CD4-positive, alpha-beta T cell (primary cell): ENCODE measurements at places on chromosomes 6 and 20. TPM values are rescaled to one million over a fixed set of nuclear protein-coding genes. Genes with fewer than 3 reads are reported as not detected.

GRCh38 chr20:23165964-23166363 is 79.8 kb upstream of the CD93 start:
- H3K27me3 ChIP-seq = no peaks in the 10 kb centered on the region
- H3K4me1 ChIP-seq = peaks cover 10% of the 10 kb centered on the region
- no peaks in the 10 kb centered on the region for H3K36me3 ChIP-seq
- H3K4me3 ChIP-seq = no peak overlapping the region

- no peaks in the 10 kb centered on the region for H3K36me3 ChIP-seq
- H3K27me3 ChIP-seq = peaks cover 53% of the 10 kb centered on the region
- DNase-seq = no peak
- no peak overlapping the region for H3K27ac ChIP-seq
- H3K4me3 ChIP-seq = no peak overlapping the region
- H3K4me1 ChIP-seq = peaks cover 38% of the 10 kb centered on the region
Observed at GRCh38 chr6:125746019-125746414, 3.4 kb upstream of the HEY2 start.

DNA sequence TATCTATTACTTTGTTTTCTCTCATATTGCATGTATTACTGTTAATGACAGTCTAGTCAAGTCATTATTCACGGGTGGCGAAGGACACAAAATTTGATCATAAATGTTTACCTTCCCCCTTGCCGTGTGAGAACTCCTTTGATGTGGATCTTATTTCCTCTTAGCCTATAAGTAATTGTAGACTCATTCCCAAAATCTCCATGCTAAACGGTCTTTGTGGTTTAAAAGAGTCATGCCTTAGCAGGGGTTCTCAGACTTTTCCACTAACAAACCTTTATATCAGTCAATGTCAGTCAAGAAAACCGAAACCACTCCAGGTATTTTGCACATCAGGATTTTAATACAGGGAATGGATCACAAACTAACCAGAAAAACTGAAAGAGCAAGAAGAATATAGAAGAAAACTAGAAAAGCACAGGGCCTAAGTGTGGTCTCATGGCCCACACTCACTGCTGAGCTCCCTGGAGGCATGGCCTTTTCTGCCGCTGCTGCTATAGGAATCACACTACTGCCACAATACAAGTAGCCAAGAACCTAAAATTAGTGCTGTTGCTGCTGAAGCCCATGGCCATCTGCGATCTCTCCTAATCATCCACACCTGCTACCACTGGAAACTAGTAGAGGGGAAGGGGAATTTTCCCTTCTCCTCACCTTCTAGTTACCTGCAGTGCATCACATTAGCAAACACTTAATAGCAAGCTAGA is 186.0 kb upstream of the POU3F2 start:
- no peaks in the 10 kb centered on the region for H3K4me1 ChIP-seq
- H3K27ac ChIP-seq = no peak overlapping the region
- DNase-seq = no peak
- H3K4me3 ChIP-seq = no peak overlapping the region
- no peaks in the 10 kb centered on the region for H3K27me3 ChIP-seq

Gene DNMT3B
- 0.33 TPM for total RNA-seq

GRCh38 chr6:153735761-153736160 is 303.3 kb upstream of the OPRM1 start:
- H3K27me3 ChIP-seq = no peaks in the 10 kb centered on the region
- DNase-seq = no peak
- H3K4me3 ChIP-seq = no peak overlapping the region
- H3K36me3 ChIP-seq = no peaks in the 10 kb centered on the region
- H3K27ac ChIP-seq = no peak overlapping the region
- no peaks in the 10 kb centered on the region for H3K4me1 ChIP-seq

Gene BPI
- total RNA-seq = not detected

DNA sequence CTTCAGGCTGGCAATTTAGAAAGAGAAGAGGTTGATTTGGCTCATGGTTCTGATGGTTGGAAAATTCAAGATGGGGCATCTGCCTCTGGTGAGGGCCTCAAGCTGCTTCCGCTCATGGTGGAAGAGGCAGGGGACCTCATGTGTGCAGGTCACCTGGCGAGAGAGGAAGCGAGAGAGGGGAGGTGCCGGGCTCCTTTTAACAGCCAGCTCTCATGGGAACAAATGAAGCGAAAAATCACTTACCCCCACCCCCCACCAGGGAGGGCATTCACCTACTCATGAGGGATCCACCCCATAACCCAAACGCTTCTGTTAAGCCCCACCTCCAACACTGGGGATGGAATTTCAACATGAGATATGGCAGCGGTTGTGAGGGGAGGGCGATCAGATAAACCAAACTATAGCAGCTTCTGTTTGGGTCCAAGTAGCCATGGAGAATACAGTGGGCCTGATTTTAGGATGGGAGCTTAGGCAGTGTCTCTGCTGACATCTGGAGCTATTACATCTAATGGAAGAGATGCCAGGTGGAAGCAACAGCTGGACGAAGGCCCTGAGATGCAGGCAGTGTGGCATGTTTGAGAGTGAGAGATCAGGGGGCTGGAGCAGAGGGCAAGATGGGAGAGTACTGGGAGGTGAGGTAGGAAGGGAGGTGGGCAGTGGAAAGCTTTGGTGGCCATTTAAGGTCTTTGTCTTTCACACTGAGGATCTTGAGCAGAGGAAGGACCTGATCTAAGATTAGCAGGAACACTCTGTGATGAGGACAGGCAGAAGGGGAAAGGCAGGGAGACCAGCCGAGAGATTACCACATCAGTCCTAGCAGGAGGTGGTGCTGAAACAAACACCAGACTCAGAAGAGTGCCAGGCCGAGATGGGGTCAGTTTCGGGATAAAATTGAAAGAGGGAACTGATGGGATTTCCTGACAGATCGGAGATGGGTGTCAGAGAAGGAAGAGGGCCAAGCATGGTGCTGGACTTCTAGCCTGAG is 161.8 kb downstream of the NFATC2 start:
- H3K4me3 ChIP-seq = no peak overlapping the region
- no peak overlapping the region for H3K27ac ChIP-seq
- H3K27me3 ChIP-seq = no peaks in the 10 kb centered on the region
- no peak for DNase-seq
- peaks cover 10% of the 10 kb centered on the region for H3K36me3 ChIP-seq
- peaks cover under 1% of the 10 kb centered on the region for H3K4me1 ChIP-seq

DNA sequence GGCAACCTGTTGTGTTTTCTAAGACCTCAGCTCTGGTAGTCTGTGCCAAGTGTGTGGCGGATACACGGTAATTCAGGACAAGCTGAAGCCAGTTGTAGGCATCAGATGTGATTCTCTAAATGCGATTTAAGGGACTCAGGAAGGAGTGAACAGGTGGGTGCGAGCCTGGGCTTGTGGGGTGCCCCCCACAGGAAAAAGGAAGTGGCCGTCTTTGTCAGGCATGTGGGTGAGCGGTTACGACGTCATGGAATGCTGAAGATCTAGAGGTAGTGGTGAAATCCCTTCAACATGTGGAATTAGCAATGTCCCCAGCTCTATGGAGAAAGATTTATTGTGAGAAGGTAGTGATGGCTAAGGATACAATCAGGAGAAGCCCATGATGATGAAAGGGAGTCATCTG is 95.1 kb upstream of the EXOC2 start:
- no peak overlapping the region for H3K4me3 ChIP-seq
- H3K4me1 ChIP-seq = peaks cover 6% of the 10 kb centered on the region
- no peak overlapping the region for H3K27ac ChIP-seq
- no peaks in the 10 kb centered on the region for H3K27me3 ChIP-seq

Gene PACSIN1
- 1.3 TPM for total RNA-seq

Gene PDRG1
- 6.5 TPM for total RNA-seq

GRCh38 chr20:46488451-46488850 is 24.9 kb downstream of the ZNF334 start:
- no peak overlapping the region for H3K4me3 ChIP-seq
- H3K27me3 ChIP-seq = peaks cover 4% of the 10 kb centered on the region
- no peak overlapping the region for H3K27ac ChIP-seq
- no peaks in the 10 kb centered on the region for H3K36me3 ChIP-seq
- no peak for DNase-seq
- H3K4me1 ChIP-seq = no peaks in the 10 kb centered on the region

Gene NOX3
- total RNA-seq = not detected

DNA sequence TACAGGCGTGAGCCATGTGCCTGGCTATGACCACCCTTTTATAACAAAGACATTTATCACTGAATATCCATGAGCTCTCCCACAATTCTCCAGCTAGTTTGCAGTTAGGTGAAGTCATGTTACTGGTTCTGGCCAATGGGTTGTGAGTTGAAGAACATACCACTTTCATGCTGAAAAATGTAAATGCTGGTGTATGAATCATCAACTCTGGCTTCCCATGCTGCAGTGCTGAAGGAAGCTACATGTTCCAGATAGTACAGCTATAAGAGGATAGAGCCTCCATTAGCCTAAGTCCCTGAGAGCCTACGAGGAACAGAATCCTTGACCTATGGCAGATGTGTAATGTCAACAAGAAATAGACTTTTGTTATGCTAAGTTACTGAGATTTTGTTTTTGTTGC is 180.4 kb downstream of the BTBD9 start:
- H3K4me1 ChIP-seq = no peaks in the 10 kb centered on the region
- H3K27ac ChIP-seq = no peak overlapping the region
- DNase-seq = no peak
- no peaks in the 10 kb centered on the region for H3K36me3 ChIP-seq
- no peaks in the 10 kb centered on the region for H3K27me3 ChIP-seq

DNA sequence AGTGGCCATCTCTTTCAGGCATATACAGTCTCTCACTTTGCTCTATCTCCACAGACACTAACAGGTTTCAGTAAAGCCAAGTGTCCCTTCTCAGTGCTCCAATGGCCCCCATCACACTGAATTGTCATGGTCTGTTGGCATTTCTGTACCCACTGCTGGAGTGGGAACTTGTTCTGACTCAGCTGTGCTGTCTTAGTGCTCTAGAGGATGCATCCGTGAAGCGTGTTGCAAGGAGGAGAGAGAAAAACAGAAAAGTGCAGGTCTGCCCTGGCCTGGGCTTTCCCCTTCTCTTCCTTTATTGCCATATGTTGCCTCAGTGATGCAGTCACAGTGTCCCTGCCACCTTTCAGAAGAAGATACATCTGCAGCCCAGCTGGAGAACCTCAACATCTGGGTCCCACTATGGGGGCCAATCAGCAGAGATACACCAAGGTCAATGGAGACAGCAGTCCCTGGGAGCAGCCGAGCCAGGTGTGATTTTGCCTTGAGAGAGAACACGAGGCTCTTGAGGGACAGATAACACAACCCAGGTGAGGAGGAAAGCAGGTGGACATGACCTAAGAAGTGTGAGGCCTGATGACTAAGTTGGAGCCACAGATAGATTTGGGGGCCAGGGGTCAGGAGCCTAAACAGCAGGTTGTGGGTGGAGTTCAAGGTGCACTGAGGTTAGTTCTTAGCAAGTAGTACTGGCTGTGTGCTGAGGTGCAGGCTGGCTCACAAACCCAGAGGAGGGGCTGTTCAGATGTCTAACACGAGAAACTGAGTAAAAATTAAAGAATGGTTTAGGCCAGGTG is 5.6 kb upstream of the PLCG1 start:
- H3K4me3 ChIP-seq = no peak overlapping the region
- no peak for DNase-seq
- H3K4me1 ChIP-seq = peaks cover 29% of the 10 kb centered on the region
- no peak overlapping the region for H3K27ac ChIP-seq
- H3K36me3 ChIP-seq = no peaks in the 10 kb centered on the region
- H3K27me3 ChIP-seq = no peaks in the 10 kb centered on the region

Gene IPCEF1
- total RNA-seq = 92.4 TPM

DNA sequence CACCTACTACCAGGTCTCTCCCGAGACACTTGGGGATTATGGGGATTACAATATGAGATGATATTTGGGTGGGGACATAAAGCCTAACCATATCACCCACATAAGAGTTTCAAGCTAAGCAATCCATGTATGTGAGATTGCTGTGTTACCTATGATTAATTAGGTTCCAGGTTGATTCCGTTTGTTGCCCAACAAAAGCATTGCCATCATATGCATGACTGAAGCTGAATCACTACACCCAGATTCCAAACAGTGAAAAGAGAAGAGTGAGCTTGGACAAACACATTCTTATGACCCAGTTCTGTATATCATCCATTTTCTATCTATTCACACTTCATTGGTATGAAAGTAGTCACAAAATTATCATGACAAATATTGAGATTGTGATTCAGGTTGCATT is 952.5 kb upstream of the MAN1A1 start:
- no peak overlapping the region for H3K27ac ChIP-seq
- no peaks in the 10 kb centered on the region for H3K36me3 ChIP-seq
- no peaks in the 10 kb centered on the region for H3K4me1 ChIP-seq
- no peaks in the 10 kb centered on the region for H3K27me3 ChIP-seq

- no peak overlapping the region for H3K4me3 ChIP-seq
- H3K27me3 ChIP-seq = no peaks in the 10 kb centered on the region
- no peak overlapping the region for H3K27ac ChIP-seq
- H3K4me1 ChIP-seq = no peaks in the 10 kb centered on the region
- no peaks in the 10 kb centered on the region for H3K36me3 ChIP-seq
Observed at GRCh38 chr6:126640921-126641320, 301.0 kb downstream of the CENPW start.

DNA sequence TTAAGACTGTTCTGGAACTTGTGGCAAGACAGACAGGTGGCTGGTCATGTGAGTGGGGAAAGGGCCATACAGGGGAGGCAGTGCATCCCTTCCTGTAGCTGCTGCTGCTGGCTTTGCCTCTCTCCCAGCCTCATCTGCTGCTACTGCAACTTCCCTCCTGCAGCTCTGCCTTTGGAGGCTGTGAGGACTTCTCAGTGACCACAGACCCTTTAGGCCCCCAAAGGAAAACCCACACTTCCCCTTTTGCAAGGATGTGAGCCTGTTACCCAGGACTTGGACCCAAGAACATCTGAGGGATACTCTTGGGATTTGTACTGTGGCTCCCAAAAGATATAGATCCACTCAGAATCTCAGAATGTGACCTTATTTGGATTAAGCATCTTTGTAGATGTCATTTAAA is 91.0 kb downstream of the TMEM170B start:
- no peak for DNase-seq
- no peaks in the 10 kb centered on the region for H3K27me3 ChIP-seq
- H3K27ac ChIP-seq = no peak overlapping the region
- no peaks in the 10 kb centered on the region for H3K4me1 ChIP-seq

DNA sequence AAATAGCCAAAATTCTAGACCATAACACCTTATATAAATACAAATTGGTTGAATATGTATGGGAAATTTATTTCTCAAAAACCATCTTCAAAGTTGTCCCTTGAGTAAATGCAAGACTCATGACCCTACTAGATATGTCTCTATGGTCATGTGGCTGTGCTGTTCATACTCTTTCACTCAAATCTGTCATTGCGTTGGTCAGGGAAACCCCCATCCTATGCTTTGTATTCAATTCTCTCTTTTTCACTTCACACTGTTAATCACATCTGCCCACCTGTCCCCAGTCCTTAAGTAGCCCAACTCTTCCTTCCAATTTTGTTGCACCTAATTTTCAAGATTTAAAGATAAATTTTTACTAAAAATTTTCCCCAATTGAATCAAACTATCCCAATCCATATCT is 51.0 kb downstream of the RPS12 start:
- DNase-seq = no peak
- H3K27ac ChIP-seq = no peak overlapping the region
- H3K36me3 ChIP-seq = no peaks in the 10 kb centered on the region

Gene FAM83C
- total RNA-seq = not detected

GRCh38 chr6:87244380-87244779 is 78.0 kb upstream of the SMIM8 start:
- no peaks in the 10 kb centered on the region for H3K4me1 ChIP-seq
- no peak overlapping the region for H3K27ac ChIP-seq
